Choroid plexus epithelial cell (primary cell): ENCODE measurements at places on chromosomes 12 and 14.

DNA sequence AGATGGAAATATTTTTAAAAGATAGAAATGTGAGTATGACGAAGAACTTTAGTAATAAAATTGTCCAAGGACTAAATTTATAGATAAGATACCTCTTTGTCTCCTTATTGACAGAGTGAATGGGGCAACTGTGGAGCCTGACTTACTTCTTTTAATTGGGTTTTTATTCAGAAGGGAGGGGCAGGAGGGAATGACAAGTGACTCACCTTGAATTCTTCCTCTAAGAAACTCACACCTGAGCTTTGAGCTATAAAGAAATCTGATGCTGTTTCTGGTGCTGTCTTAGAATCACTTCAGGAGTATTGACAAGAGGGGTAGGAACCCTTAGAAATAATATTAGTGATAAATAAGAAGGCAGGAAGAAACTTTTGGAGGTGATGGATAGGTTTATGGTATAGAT is 951 bp downstream of the NR1H4 start:
- DNase-seq = no peak

GRCh38 chr12:3520168-3520567 is 29.2 kb downstream of the PRMT8 start:
- DNase-seq = peak; percentile 5

GRCh38 chr14:81165188-81165587 is 55.6 kb downstream of the GTF2A1 start:
- no peak for DNase-seq

DNA sequence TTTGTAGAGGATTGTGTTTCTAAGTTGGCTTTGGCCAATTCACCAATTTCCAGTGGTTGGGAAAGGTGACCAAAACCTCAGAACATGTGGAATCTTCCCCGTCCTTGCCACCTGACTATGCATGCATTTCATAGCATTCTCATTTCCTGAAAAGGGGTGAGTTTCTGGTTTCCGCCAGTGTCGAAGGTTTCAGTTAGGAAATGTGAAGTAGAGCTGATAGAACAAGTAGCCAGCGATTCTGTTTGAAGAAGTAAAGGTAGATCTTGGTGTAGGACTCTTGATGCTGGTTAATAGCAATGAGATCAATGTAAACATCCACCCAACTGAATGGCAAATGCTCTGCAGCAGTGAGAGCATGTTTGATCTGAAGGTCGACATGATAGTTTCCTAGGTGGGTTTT is 15.9 kb downstream of the SMOC1 start:
- DNase-seq = no peak

GRCh38 chr12:130357729-130358330 is 20.1 kb downstream of the PIWIL1 start:
- DNase-seq = no peak

GRCh38 chr12:42017051-42017450 is 127.6 kb downstream of the GXYLT1 start:
- no peak for DNase-seq

DNA sequence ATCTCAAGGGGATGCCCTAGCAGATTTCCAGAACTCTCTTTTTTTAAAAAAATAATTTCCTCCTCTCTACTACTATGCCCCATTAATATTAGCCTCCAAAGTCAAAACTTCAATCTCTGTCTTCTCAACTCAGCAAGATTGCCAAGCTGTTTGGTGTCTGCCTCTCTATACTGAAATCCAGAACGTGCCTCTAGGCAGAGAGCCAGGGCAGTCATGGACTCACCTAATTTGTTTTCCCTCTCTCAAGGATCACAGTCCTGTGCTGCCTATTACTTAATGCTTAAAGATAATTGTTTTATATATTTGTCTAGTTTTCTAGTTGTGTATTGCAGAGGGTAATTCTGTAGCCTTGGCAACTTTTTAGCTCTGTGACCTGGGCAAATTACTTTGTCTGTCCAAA is 74.7 kb downstream of the E2F7 start:
- DNase-seq = no peak

GRCh38 chr14:22824711-22825359 is 4.9 kb upstream of the MRPL52 start:
- peak; percentile 97 for DNase-seq

- DNase-seq = no peak
Observed at GRCh38 chr14:86707071-86707470, 1177.1 kb downstream of the FLRT2 start.

GRCh38 chr12:124655048-124655697 is 87.8 kb upstream of the NCOR2 start:
- DNase-seq = peak; percentile 81

- peak; percentile 35 for DNase-seq
Observed at GRCh38 chr12:66197495-66197921, 8.5 kb downstream of the IRAK3 start.

DNA sequence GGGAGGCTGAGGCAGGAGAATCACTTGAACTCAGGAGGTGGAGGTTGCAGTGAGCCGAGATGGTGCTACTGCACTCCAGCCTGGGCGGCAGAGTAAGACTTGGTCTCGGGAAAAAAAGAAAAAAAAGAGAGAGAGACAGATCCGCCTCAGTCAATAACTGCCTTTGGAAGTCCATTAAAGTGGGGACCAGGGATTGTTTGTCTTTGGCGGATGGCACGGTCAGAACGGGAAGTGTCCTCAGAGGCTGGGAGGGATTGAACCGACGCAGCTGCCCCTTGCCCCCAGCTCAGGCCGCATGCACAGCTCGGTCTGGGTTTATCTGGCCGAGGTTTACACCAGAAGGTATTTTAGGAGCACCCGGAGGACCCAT is 54.4 kb downstream of the TESC start:
- no peak for DNase-seq

- no peak for DNase-seq
Observed at GRCh38 chr14:99271221-99271941, 616 bp downstream of the BCL11B start.

GRCh38 chr12:6426882-6427671 is 17.7 kb upstream of the CD27 start:
- DNase-seq = no peak

GRCh38 chr12:46983959-46984841 is 95.2 kb upstream of the PCED1B start:
- peak; percentile 83 for DNase-seq

DNA sequence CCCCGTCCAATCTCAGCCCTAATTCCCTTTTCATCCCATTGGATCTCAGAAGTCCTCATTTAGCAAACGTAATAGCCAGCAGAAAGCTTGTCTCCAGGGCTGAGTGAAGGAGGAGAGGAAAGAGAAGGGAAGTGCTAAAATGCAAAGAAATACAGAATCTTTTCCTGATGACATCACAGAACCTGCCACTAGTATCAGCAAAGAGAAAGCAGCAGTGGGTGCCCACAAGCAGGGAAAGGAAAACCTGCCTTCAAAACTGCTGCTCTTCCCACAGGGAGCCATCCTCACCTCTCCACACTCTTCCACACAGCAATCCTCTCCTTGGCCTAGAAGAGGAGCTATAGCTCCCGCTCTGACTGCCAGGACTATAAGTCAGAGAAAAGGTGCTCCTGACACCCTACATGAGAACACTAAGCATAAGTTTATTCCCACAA is 11.3 kb downstream of the MED13L start:
- peak; percentile 54 for DNase-seq

GRCh38 chr12:8871068-8871467 is 43.2 kb upstream of the PHC1 start:
- no peak for DNase-seq

- DNase-seq = peak; percentile 26
Observed at GRCh38 chr12:32140877-32141276, 34.2 kb downstream of the BICD1 start.

GRCh38 chr12:118377884-118378470 is 1.6 kb downstream of the SUDS3 start:
- DNase-seq = peak; percentile 66

DNA sequence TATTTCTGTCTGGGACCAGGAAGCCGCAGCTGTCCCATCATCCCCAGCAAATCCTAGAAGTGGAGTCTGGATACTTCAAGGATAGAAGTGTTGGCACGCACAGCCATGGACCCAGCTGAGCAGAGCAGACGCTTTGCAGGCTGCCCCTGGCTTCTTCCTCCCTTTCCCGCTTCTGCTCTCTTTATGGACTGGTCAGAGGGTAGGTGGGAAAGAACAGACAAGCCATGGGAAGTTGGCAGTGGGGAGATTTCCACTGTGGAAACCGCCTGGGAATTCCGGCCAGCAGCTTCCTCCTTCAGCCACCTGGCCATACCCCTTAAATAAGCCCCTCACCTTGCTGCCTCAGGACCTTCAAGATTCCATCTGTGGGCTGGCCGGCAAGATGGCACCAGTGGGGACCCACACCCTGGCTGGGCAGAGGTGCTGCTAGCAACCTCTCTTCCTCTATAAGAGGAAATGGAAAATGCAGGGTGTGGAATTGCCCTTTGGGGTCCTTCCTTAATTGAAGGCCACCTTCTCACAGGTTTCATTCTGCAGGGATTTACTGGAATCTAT is 20.6 kb downstream of the OTUB2 start:
- DNase-seq = no peak

DNA sequence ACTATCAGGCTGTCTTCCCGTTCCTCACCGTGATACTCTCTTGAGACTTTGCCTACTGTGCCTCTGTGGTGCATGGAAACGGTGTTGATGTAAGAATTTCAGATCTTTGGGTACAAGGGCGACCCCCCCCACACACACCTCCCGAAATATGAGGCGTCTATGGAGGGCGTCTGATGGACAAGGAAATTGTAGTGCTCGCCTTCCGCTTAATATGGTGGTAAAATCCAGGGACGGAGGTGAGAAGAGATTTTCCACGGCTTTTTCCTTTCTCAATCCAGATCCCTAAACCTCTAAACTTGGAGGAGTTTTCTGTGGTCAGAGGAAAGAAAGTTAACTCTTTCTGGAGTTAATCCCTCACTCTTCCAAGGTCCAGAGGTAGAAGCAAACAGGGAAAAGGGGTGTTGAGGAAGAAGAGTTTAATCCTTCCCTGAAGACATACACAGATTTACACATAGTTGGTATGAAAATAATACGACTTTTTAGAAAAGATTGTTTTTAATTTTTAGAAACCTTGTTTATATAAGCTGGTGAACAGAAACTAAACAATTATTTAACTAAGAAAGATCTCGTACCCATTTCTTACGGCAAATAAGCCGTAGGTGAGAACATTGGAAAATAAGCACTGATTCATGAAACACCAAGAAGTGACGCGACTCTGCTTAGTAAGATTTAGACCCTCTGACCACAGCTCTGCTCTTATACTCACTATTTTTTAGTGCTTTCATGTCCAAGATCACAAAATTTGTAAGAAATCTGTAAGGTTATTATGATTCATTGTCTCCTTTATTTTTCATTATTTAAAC is 23.1 kb upstream of the RNASE12 start:
- DNase-seq = peak; percentile 26

DNA sequence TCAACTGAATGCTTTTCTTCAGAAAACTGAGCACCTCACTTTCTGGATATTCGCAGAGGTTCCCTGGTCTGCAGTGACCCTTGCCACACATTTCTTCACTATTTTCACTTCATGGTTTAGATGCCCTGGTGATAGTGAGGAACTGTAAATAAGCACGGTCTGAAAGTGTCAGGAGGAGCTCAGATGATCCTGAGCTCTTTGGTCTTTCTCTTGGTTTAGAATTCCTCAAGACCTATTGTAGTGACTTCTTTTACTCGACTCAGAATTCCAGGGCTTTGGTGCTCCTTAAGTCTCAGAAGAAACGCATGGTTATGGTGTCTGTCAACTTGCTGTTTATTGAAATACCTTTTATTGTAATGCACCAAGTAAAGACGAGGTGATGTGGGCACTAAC is 84.0 kb downstream of the SAMD4A start:
- DNase-seq = peak; percentile 60

- no peak for DNase-seq
Observed at GRCh38 chr14:97107080-97107479, 309.9 kb downstream of the VRK1 start.

GRCh38 chr14:100104523-100105300 is 39.5 kb downstream of the EVL start:
- peak; percentile 79 for DNase-seq

GRCh38 chr12:109255377-109255776 is 53.7 kb downstream of the FOXN4 start:
- DNase-seq = peak; percentile 65

DNA sequence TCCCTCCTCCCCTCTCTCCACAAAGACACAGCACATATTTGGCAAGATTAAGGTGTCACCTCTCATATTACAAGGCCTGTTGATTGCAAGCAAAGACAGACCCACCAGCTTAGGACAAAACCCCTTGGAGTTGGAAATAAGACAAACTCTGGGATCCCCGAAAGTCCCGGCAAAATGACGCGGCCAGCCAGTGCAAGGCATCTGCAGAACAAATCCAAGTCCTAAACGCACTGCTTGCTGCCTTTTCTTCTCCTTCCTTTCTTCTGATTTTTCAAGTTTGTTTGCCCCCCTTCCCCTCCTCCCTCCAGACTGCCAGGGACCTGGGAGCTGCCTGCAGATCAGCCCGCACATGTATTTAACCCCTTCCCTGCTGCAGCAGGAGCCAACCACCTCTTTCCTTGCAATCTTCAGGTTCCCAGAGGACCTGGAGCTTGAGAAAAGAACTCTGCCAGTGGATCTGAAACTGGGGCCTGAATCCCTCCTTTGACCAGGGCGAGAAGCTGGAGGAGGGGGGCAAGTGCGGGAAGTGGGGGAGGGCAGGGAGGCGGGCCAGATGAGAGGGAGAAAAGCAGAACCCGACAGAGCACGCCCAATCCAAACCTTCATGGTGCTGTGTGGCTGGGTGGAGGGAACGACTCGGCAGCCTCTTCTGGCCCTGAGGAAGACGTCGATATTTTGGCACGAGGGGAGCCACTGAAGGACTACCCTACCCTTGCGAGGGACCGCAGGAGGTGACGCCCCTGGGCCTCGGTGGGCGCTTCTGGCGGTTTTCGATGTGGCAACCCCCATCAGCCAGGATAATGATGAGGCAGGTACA is 2.0 kb upstream of the NTF3 start:
- no peak for DNase-seq
